Thyroid gland (tissue), 4 donors: ENCODE measurements at places on chromosomes 5 and 9. TPM values are rescaled to one million over a fixed set of nuclear protein-coding genes. Genes with fewer than 3 reads are reported as not detected.

Gene NPR3
- total RNA-seq, result 45.1 TPM

Gene NKD2
- total RNA-seq, result 0.78 TPM

DNA sequence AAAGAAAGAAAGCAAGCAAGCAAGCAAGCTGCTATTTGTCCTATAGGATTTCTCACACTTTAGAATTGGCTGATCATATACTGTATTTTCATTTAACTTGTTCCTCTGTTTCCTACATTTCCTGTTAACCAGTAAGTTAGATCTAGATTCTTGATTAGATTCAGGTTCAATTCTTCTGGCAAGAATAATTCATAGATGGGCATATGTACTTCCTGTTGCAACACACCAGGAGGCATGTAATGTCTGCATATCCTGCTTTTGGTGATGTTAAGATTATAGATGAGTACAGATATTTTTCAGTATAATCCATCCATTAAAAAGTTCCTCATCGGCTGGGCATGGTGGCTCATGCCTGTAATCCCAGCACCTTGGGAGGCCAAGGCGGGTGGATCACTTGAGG is 10.8 kb upstream of the KIF27 start:
- DNase-seq, result no peak

GRCh38 chr5:36619012-36619635 is 12.7 kb downstream of the SLC1A3 start:
- no peak for DNase-seq

DNA sequence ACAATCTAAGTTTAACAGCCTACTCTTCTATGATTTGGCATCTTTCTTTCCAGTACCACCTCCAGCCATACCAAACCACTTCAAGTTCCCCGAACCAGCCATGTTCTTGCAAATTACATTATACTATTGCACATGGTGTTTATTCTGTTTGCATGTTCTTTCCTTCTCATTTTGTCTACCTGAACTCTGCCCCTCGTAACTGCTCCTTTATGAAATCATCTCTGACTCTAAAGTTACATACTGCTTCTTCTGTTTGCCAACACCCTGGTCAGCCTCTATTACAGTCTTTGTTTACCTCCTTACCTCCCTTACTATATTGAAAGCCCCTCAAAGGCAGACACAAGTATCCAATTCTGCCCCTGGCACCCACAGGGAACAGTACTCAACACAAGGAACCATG is 6.0 kb downstream of the PPP6C start:
- DNase-seq, result no peak
